ENCODE measurements at places on chromosomes 7 and 10.

DNA sequence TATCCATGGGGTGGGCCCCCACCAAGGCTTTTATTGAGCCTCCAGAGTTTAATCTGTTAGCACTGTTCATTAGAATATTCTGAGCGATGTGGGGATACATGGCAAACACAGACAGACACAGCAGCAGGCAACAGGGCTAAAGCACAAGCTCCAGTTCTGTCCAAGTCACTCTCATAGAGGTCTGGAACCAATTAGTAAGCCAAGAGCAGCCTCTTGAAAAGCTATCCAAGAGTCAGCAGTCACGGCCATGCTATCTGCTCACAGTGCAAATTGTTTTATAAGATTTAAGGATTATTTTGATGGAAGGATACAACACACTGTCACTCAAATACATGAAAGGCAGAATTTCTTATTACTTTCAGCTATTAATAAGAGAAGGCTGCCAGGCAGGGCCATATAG lies 86.4 kb upstream of the DGKB start:
- no peak for DNase-seq

DNA sequence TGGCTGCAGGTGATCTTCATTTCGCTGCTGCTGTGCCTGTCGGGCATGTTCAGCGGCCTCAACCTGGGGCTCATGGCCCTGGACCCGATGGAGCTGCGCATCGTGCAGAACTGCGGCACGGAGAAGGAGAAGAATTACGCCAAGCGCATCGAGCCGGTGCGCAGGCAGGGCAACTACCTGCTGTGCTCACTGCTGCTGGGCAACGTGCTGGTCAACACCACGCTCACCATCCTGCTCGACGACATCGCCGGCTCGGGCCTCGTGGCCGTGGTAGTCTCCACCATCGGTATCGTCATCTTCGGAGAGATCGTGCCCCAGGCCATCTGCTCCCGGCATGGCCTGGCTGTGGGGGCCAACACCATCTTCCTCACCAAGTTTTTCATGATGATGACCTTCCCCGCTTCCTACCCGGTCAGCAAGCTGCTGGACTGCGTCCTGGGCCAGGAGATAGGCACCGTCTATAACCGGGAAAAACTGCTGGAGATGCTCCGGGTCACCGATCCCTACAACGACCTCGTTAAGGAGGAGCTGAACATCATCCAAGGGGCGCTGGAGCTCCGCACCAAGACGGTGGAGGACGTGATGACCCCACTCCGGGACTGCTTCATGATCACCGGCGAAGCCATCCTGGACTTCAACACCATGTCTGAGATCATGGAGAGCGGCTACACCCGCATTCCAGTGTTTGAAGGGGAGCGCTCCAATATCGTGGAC lies 1.3 kb downstream of the CNNM2 start:
- DNase-seq: no peak

DNA sequence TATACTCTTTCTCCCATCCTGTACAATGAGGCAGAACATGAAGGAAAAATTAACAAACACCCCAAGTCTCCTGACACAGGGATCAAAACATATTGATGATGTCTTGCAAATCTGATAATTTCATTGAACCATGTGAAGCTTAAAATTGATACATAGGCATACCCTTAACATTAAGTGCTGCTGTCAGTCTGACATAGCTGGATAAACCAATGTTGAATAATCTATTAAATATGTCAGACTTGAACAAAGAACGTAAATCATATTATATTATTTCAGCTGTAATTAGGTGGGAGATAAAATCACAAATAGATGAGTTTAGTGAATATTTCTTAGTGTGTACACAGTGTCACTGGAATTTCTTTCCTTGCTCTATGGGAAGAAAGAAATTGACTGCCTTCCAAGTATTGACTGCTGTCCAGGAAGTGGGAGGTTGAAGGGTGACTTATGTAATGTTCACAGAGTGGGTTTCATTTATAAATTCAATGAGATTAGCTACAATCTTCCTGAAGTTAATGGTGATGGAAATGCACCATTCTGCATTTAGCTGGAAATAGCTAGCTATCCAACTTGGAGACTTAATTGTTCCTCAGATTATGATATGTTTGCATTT lies 170.8 kb downstream of the AUTS2 start:
- no peak for DNase-seq

DNA sequence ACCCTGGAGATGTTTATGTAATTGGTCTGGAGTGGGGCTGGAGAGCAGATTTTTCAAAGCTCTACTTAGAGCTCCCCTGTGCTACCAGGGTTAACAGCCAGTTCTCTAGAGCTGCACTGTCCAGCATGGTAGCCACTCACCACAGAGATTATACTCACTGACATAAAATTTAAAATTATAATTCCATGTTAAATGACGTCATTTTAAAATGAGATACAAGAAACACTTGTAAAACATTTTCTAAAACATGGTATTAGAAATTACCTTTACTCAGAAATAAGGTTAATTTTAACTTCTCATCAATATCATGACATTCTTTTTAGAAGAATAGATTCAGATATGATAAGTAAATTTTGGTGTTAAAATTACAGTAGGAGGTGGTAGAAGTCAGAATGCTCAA lies 306.2 kb upstream of the LRRN3 start:
- no peak for DNase-seq

DNA sequence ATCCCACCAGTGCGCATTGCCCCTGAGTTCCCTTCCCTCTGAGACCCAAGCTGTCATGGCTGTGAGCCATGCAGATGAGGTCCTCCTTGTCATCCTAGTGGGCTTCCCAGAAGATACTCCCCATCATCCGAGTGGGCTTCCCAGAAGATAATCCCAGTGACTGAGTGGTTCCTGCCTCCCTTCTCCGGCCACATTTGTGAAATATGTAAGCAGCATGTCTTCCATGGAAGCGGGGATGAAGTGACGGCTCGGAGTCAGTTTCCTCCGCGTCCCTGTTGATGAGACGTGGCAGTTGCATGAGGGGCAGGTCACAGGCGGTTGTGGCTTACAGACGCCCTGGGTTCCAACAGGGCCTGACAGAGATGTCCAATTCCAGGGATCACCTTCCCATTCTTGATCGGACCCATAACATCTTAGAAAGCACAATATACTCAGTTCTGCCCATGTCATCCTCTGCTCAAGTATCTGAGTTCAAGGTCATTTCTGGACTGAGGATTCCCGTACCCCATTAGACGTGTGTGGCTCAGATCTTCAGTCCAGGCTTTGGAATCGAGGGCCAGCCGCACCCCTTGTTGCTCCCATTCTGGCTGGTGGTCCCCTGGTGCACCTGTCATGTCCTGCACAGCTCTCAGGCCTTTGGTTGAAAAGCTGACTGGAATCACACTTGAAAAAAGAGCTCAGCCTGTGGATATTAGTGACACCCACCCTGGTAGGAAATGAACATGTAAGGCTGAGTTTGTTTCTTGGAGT lies 166.9 kb downstream of the PTPRN2 start:
- no peak for DNase-seq

- no peak for DNase-seq
Measured at GRCh38 chr10:125035136-125035535, 93.2 kb downstream of the ZRANB1 start.

- DNase-seq: no peak
Measured at GRCh38 chr7:117841611-117842010, 31.6 kb downstream of the CTTNBP2 start.

DNA sequence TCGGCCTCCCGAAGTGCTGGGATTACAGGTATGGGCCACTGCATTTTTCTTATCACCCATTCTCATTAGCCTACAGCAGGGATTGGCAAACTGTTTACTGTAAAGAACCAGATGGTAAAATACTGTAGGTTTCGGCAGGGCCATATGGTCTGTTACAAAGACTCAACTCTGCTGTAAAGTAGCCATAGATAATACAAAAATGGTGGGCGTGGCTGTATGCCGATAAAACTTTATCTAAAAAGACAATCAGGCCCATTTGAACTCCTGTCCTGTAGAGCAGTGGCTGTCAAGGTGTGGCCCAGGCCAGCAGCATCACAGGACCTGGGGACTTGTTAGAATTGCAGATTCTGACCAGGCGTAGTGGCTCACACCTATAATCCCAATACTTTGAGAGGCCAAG lies 134.3 kb downstream of the CUX1 start:
- no peak for DNase-seq

DNA sequence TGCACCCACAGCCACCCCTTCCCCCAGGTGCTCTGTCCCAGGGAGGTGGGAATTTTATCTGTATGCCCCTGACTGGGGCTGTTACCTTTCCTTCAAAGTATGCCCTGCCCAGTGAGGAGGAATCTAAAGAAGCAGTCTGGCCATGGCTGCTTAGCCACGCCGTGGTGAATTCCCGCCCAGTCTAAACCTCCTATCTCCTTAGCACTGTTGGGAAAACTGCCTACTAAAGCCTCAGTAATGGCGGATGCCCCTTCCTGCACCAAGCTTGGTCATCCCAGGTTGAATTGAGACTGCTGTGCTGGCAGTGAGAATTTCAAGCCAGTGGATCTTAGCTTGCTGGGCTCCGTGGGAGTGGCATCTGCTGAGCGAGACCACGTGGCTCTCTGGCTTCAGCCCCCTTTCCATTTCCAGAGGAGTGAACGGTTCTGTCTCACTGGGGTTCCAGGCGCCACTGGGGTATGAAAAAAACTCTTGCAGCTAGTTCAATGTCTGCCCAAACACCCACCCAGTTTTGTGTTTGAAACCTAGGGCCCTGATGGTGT lies 87.2 kb downstream of the ABCC2 start:
- DNase-seq: no peak

DNA sequence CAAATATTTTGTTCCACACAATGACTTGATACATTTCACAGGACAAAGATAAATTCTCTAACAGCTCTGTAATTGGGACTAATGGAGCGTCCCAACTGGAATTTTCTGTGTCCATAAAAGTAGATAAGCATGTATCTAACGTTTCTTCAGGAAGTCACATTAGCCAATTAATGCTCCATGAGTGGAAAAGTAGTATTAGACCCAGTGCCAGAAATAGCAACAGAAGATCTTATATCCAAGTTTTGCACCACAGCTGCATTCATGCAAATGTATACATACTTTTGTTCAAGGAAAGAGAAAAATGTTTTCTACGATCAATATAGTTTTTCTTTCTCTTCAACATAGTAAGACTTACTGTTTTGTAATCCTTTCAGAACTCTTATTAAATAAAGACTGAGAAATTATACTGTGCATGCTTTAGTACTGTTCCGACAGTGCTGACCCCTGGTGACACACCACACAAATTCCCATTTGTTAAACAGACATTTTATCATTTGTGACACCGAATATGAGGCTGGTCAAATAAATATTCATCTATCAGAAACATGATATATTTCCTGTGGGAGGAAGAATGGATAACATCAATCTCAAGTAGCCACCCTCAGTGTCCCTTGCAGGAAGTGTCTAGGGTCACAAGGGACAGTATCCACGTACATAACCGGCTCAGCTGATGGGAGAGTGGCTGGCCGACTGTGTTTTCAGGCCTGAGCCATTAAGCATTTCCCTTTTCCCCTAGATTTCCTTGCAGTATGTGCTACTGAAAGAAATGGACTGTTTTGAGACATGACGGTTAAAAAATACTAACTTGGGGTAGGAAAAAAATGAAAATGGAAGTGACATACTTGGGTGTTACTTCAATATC lies 102.1 kb upstream of the RSU1 start:
- DNase-seq: no peak

DNA sequence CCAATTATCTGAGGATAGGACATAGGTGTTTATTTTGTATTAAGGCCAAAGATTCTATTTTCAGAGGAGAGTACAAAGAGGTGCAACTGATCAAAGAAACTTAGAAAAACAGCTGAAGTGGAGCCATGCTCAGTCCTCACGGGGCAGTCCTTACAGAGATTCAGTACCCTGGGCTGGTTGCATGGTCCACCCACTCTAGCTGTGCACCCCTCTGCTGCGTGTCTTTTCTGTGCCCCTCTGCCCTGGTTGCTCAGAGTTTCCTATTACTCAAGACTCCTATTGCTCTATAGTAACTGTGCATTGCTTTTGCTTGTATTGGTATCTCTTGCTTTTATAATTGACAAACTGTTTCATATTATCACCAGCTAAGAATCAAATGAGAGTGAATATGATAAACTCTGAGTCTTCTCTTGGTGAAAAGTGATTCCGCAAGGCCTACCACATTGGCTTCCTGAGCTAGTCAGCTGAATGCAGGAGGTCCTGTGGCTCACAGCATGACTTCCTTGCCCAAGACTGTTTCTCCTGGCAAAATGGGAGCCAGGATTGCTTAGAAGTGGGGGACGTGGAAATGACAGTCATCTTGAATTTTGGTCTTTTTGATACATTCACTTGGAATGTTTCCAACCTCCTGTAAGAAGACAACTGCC lies 137.0 kb downstream of the GLCCI1 start:
- DNase-seq: no peak

DNA sequence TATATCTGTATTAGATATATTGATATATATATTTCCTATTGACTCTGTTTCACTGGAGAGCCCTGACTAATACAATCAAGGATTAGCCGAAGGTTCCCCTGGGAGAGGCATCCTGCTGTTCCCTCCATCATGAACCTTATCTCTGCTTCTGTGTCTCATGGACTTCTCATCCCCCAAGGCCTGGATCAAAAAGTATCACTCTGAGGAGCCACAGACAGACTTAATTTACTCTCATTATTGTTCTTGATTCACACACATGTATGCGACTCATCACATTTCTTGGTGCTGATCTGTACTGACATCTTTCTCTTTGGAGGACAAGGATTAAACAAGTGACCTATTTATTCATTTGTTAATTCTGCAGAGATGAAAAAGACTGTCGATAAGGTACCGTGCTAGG lies 550.2 kb downstream of the KCNMA1 start:
- no peak for DNase-seq

DNA sequence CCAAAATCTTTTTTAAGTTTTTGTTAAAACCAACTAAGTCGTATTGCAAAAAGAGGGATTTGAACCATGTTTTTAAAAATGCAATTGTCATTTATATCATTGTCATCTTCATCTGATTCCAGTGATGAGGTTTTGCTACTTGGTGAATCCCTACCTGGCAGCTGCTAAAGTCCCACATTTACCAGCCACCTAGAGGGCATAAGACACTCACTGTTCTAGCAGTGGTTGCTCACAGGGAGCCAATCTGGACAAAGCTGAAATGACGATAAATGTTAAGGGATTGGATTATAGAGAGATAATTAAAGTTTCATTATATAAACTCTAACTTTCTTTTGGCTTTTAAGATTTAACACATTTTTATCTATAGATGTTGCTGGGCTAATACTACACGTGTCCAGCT lies 18.7 kb downstream of the KIFBP start:
- DNase-seq: no peak
